AG10803 (cell line): ENCODE measurements at places on chromosomes 16 and 17.

- peak; percentile 26 for DNase-seq
These were observed 64.2 kb downstream of the GNA13 start for GRCh38 chr17:64992325-64992802.

- DNase-seq, result no peak
These were observed 6.7 kb downstream of the SYNGR2 start for GRCh38 chr17:78174870-78175642.

GRCh38 chr16:56711862-56712261, 18.1 kb upstream of the NUP93 start:
- DNase-seq, result no peak

- no peak for DNase-seq
These were observed 37.1 kb downstream of the NXPH3 start for GRCh38 chr17:49612726-49613125.

- DNase-seq, result peak; percentile 6
These were observed 10.8 kb downstream of the CSNK2A2 start for GRCh38 chr16:58187092-58187491.

- DNase-seq, result no peak
These were observed 28.1 kb upstream of the HNF1B start for GRCh38 chr17:37772982-37773381.

DNA sequence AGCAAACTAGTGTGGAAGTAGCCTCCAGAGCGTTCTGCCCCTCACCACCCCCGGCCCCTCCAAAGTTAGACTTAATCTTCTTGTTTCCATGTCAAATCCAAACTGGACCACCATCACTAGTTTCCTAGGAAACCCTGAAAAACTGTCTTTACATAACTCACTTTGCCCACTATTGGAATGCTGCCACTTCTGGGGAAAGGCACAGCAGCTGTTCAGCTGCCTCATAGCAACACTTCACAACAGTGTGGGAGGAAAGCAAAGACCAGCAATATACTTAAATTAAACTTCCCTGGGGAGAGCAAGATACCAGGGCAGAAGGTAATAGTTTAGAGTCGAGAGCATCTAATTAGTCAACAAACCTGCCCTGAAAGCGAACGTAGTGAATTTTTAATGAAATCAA, 452.2 kb downstream of the KCNJ2 start:
- DNase-seq, result peak; percentile 6

- peak; percentile 71 for DNase-seq
These were observed 19.9 kb upstream of the PLLP start for GRCh38 chr16:57304169-57305061.

DNA sequence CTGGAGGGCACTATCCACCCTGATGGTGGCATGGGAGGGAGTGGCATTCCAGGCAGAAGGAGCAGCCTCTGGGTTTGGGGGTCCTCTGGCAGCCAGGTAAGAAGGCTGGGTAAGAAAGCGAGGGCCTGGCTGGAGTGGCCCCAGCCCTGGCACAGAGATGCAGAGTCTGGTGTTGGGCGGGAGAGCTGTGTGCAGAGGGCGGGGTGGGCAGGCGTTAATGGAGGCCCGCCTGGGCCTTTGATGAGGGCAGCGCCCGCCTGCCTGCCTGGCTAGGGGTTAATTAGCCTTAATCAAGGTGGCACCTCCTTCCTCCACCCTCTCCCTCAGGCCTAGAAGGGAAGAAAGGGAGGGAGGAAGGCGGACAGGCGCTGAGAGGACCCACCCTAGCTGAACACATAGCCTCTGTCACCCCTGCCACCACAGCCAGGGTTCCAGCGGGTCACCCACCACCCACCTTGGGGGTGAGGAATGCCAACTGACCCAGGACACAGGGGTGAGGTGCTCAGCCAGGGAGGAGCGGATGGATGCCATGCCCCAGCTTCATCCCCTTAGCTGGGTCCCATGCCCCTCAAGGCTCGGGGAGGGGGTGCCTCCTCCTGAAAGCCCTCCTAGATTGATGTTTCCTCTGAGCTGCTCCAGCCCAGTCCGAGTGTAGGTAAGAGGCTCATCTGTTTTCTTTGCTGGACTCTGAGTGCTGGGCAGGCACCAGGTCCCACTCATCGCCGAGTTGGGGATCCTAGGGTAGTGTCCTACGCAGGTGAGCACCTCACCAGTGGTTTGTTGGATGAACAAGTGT, 13.4 kb upstream of the FAM83G start:
- no peak for DNase-seq

DNA sequence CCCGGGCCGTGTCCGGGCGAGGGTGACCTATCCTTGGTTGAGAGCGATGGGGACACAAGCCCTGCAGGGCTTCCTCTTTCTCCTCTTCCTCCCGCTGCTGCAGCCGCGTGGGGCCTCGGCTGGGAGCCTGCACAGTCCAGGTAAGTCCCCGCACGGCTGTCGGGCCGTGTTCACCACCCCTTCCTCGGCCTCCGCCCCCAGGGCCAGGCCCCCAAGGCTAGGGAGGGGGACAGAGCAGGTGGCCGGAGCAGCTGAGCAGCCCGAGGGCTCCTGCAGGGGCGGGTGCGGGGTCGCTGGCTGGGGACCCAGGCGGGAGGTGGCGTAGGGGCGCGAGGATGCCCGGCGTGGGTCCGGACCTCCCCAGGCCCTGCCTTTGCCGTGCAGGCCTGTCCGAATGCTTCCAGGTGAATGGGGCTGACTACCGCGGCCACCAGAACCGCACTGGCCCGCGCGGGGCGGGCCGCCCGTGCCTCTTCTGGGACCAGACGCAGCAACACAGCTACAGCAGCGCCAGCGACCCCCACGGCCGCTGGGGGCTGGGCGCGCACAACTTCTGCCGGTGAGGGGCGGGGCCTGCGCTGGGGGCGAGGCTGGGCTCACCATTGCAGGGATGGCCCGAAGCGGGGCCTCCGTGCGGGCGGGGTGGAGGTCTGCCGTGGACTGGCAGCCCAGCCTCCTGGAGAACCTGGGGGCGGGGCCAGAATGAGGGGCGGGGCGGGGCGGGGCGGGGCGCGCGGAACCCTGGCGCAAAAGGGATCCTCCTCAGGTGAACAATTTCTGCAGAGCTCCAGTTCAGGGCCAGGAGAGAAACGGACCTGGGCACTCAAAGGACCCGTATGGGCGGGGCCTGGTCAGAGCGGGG, 631 bp downstream of the KREMEN2 start:
- DNase-seq, result no peak

- peak; percentile 42 for DNase-seq
These were observed 23.1 kb downstream of the LITAFD start for GRCh38 chr16:8905168-8905762.
